B cell (primary cell): ENCODE measurements at places on chromosomes 1 and 21. TPM values are rescaled to one million over a fixed set of nuclear protein-coding genes. Genes with fewer than 3 reads are reported as not detected.

GRCh38 chr1:45442272-45442671, 48.7 kb downstream of the TESK2 start:
- H3K27me3 ChIP-seq, result no peaks in the 10 kb centered on the region
- H3K27ac ChIP-seq, result no peak overlapping the region
- DNase-seq, result no peak
- no peaks in the 10 kb centered on the region for H3K4me1 ChIP-seq

Gene PLD5
- 0.37 and 1.3 TPM in 2 replicates for polyA plus RNA-seq

- peaks cover 28% of the 10 kb centered on the region for H3K4me1 ChIP-seq
- H3K27me3 ChIP-seq, result no peaks in the 10 kb centered on the region
- H3K27ac ChIP-seq, result no peak overlapping the region
- no peak for DNase-seq
- H3K36me3 ChIP-seq, result peaks cover 6% of the 10 kb centered on the region
Measured at GRCh38 chr1:32303997-32304622, 12.2 kb downstream of the HDAC1 start.

- H3K27ac ChIP-seq, result peak within 1 kb of the TSS; percentile 37
- peak within 1 kb of the TSS; percentile 90 for H3K4me3 ChIP-seq
- peaks cover 17% of the 10 kb centered on the region for H3K4me1 ChIP-seq
- no peaks in the 10 kb centered on the region for H3K27me3 ChIP-seq
Measured at GRCh38 chr1:109655615-109656519, at the start of gene GSTM4. GSTM4 (plus strand) TSS chr1:109656099; CDS start chr1:109656390, 291 bp downstream.
